ENCODE measurements at places on chromosomes 5 and 9.

GRCh38 chr5:73081093-73081492, 39.3 kb upstream of the TMEM171 start:
- DNase-seq, result no peak

GRCh38 chr9:87076825-87077224, 129.5 kb upstream of the GAS1 start:
- DNase-seq, result no peak

DNA sequence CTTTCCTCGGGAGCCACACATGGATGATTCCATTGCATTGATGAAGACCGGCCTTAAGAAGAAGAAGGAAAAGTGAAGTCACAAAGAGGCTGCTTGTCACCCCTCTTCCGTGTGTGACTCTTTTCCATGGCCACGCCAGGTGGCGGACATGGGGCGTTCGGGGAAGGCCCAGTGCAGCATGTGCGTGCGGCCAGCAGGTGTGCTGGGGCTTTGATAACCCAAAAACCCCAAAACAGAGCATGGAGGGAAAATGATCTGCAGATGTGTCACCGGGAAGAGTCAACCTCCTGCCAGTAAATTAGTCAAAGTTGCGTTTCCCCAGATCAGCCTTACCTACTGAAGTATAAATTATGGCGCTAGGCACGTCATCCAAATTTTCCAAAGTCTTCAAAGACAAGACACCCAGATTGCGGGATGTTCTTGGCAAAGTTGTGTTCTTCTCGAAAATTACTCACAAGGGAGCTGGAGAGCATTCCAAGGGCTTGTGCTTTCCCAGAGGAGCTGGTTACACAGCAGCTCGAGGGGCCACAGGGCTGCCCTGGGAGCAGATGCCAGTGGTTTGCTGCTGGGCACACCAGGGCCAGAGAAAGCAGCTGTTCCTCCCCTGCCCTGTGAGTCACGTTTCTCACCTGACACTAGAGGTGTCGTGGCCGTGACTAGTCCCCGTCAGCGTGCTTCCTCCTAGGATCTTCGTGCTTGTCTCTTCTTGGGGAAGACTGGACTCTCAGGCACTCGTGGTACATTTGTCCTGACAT, 53.9 kb downstream of the IRX2 start:
- no peak for DNase-seq

DNA sequence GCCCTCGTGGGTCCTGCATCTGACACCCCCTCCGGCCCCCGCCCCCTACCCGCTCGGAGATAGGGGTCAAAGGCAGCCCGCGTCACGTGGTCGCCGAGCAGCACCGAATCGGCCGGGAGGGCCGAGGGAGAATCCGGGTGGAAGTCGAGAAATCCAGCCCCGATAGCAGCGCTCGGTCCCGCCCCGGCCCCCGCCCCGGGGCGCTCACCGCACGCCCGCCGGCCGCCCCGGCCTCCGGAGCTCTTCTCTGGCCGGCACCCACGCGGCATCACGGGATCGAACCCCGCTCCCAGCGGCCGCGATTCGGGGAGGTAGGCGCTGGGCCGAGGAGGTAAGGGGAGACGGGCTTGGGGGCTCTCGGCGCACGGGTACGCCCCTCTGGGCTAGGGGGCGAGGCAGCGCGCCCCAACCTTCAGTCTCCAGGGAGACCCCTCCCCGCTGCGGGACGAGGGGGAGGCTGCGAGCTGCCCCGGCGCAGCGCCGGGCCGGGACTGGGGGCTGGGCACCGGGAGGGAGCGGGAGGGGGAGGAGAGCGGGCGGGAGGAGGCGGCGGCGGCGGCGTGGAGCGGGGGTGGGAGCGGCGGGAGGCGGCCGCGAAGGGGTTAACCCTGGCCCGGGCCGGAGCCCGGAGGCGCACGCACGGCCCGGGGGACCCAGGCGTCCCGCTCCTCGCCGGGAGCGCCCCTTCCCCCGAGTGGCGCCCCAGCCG, 22.1 kb upstream of the NDST1 start:
- DNase-seq, result no peak

- DNase-seq, result no peak
Measured at GRCh38 chr9:115226152-115226551, 108.2 kb upstream of the TNC start.

DNA sequence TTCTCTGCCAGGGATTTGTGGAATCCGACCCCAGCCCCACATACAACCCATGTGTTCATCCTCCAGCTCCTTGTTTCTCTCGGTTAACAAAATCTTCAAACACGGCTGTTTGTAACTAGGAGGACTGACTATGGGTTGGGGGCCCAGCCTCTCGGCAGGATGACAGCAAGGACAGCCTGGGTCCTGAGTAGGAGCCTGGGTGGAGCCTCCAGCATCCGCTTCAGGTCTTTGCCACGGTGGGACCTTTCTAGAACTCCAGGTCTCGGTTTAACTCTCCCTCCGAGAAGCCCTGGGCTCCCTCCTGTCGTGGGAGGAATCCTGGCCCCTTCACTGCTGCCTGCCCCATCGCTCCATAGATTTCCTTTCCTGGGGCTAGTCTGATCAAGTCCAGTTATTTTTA, 248.5 kb downstream of the PBX3 start:
- no peak for DNase-seq

GRCh38 chr9:134616341-134616740, 25.3 kb upstream of the COL5A1 start:
- DNase-seq, result no peak

- DNase-seq, result no peak
Measured at GRCh38 chr9:72141484-72141883, 7.8 kb upstream of the GDA start.

DNA sequence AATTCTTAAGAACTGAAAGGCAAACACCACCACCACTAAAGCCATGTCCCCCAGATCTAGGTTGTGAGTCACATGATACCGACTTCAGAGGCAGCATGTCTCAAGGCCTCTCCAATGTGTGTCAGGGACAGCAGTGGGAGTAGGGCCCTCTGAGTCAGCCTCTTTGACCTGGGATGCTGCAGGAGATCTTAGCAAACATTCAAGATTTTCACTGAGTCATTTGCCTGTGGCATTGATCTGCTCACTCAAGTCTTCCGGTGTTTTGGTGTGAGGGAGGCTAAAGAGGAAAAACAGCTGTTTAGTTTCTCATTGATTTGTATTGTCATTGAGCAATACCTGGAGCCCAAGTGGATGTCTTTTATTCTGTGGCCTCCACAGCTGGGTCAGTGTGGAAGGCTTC, 36.1 kb downstream of the TMC1 start:
- no peak for DNase-seq

- DNase-seq, result no peak
Measured at GRCh38 chr9:21082671-21083070, 4.9 kb upstream of the IFNB1 start.

DNA sequence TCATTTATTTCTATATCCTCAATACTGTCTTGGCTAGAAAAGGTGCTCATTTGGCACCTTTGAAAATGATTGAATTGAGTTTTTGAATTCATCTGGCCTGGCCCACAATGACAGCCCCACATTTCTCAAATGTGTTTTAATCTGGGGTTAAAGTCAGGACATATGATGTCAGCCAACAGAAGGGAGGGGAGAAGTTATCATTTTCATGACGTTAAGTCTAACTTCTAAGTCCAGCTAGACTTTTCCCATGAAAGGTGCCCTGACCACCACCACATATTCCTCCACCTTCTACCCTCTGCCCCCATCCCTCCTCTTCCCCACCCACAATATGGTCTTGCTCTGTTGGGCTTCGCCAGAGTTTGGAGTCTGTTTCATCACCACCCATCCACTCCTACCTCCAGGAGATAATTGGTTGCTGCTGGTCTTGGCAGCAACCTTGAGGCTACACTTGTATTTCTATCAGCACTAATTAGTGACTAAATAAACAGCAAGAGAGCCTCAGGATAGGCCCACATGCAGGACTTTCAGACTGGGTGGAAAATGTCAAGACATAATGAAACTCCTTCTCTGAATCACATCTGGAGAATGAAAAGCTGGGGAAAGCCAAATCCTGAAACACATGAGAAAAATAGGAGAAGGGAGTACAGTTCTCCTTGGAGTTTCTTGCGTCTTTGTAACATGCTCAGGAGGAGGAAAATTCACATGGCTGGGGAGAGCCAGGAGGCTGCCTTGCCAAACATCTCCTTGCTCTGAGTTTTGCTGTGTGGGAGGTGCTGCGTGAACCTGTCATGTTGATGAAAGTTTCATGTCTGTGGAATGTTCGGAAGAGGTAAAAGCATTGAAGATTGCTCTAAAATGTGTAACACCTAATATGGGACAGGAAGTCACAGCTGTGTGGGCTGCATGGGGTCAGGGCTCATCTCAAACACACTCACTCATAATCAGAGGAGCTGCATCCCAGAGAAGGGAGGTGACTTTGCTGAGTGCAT, 544.7 kb upstream of the KLF4 start:
- DNase-seq, result no peak

- DNase-seq, result no peak
Measured at GRCh38 chr5:103436656-103437055, 125.9 kb downstream of the NUDT12 start.

- DNase-seq, result peak; percentile 2
Measured at GRCh38 chr5:170100066-170100943, 5.4 kb upstream of the FOXI1 start.

DNA sequence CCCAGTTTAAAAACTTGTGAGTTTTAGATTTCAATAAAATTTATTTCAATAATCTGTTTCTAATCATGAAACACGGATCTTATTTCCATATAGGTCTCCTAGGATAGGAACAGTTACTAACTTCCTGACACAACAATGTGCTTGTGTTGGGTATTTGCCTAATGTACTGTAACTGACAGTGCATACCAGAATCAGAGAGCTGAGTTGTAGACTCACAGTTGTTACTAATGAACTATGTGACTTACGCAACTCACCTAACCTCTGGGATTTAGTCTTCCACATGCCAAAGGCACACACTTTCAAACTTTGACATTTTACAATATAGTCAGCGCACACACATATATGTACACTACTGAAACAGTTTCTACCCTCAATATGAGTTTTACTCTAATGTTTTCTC, 77.7 kb downstream of the HOMER1 start:
- no peak for DNase-seq

GRCh38 chr5:83035373-83036100, 41.7 kb downstream of the TMEM167A start:
- peak; percentile 54 for DNase-seq

GRCh38 chr5:72667708-72668107, 148.8 kb upstream of the TNPO1 start:
- DNase-seq, result no peak

- no peak for DNase-seq
Measured at GRCh38 chr5:59758566-59758965, 135.0 kb downstream of the PDE4D start.

- DNase-seq, result no peak
Measured at GRCh38 chr5:40775085-40775845, 19.5 kb upstream of the TTC33 start.

- no peak for DNase-seq
Measured at GRCh38 chr9:79663878-79664277, 92.1 kb downstream of the TLE4 start.

DNA sequence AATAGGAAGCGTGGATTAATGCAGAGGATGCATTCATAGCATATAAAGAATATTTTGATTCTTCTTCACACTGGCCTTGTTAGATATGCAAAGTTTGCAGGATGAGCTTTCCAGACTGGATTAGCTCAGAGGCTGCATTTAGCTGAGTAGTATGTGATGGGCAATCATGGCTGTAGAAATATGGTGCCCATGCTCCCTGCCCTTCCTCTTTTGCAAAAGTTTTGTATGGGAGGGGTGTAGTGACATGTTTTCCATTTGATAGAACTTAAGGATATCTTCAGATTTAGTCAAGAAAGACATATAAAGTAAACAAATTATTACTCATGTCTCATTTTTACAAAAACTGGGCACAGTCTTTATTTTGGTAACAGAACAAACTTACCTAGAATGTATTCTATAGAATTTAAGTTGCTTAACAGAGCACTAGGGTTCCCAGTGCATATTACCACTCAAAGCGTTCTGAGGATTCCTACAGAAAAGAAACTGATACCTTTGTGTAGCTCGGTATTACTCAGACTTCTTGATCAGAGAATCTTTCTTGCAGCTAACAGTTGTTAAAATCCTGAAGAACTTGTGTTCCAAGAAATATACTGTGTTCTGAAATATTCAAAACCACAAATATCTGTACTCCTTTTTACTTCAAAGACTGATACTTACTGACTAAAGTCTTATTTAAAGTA, 9.8 kb downstream of the GTF3C4 start:
- DNase-seq, result no peak

- DNase-seq, result no peak
Measured at GRCh38 chr5:2741956-2742355, 9.5 kb downstream of the IRX2 start.

DNA sequence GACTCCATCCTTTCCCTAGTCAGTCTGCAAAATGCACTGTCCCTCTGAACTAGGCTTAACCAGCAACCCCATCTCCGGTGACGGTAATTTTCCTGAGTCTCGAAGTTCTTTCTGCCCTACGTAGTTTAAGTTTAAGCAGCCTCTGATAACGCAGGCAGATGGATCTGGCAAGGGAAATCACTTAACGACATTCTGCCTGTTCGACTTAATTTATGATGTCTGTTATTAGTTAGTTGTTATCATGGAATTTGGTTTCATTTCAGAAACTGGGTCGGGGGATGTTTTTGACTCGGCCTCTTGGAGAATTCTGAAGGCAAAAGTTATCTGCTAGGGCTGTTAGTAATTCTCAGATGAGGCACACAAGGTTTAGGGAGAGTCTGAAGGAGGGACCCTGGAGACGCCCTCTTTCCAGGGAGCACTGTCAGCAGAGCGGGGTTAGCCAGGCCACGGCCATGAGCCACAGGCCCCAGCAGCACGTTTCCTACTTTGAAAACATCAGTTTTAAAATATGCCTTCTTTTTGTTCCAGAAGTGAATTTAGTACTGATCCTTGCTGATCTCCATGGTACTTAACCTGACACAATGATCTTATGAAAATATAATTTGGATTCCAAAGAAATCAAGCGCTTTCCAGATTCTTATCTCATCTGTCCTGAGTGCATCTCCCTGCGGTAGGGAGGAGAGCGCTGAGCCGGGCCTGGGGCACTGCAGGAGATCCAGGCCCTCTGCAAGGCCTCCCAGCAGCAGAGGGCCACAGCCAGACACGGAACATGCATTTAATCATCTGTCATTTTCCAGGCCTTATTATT, 171.0 kb upstream of the OTULINL start:
- DNase-seq, result no peak

GRCh38 chr5:74289691-74290090, 350.8 kb downstream of the ENC1 start:
- no peak for DNase-seq

GRCh38 chr5:172766287-172767108, 4.5 kb downstream of the DUSP1 start:
- no peak for DNase-seq

DNA sequence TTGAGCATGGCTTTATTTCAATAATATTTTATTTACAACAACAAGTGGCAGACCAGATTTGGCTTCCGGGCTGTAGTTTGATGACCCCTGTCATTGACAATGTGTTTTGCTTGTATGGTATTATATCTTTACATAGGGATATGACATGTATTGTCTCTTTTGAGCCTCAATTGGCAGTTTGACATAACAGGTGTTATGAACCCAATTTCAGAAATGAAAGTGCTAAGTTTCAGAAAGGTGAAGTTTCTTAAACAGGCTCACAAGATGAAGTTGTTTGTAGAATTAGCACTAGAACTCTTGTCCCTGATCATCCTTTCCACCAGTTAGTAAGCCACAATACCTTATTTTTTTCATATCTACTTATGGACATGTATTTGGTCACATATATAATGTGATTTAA, 303.0 kb upstream of the GRIA1 start:
- DNase-seq, result no peak

Measured in DMS79 (cell line).